ENCODE measurements at places on chromosomes 3 and 15.

DNA sequence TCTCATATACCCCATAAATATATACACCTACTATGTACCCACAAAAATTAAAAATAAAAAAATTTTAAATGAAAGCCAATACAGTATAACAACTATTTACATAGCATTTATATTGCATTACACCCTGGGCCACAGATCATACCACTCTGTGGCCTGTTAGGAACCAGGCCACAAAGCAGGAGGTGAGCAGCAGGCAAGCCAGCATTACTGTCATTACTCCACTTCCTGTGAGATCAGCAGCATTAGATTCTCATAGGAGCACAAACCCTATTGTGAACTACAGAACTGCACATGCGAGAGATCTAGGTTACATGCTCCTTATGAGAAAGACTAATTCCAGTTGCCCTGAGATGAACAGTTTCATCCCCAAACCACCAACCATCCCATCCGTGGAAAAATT is 17.4 kb downstream of the FILIP1L start:
- no peak for DNase-seq

- no peak for DNase-seq
Observed at GRCh38 chr3:185741586-185741985, 83.3 kb downstream of the IGF2BP2 start.

DNA sequence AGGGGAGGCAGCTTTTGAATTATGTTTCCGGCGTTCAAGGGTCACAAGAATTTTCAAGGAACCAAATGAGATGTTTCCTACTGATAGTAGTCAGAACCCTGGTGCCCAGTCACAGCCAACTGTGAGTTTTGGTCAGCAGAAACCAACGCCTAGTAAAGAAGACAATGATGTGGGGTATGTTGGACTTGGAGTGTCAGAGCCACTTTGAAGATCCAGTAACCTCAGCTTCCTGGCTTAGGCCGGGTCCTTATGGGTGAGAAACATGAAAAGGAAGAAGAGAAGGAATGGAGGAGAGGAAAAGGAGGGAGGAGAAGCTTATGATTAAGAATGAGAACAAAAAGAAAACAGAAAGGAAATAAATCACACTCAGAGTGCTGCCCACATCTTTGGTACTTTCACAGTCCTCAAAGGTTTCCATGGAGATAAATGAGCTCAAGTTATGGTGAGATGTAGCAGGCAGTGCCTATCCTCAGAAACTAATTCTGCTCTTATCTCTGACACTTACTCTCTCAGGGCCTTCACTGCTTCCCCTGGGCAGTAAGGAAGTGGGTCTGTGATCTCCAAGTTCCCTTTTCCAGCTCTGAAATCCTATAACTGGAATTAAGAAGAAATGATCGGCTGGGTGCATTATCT is 2.0 kb upstream of the MCF2L2 start:
- no peak for DNase-seq

DNA sequence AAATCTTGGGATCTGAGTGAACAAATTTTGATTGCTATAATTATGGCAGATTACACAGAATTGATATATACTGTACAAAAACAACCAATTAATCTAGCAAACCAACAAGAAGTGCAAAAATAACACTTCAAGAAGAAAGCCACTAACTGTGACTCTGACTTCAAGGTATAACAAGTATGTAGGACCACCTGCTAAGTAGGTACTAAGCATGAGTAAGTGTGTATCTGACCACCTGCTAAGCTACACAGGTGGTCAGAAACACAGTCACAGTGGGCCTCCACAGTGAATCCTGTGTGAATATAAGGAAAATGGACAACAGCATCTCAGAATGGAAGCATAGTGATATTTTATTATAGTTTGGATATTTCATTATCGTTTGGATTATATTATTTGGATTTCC is 14.8 kb upstream of the PLSCR4 start:
- no peak for DNase-seq

DNA sequence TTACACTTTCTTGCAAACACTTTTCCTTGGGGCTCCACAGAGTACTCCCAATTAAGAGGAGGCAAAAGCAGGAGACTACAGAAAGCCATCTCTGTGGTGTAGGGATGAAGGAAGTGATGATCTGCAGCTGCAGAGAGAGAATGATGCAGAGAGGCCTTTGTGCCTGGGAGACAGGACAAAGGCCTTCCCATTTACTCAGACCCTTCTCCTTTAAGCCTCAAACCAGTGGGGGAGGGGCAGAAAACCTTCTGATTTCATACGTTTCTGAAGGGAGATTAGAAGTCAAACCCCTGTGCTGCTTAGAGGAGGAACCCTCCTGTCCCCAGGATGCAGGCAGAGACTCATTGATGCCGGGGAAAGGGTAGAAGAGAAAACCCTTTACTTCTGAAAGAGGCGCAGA is 130.8 kb downstream of the NEO1 start:
- no peak for DNase-seq

GRCh38 chr3:164458986-164459385 is 619.3 kb downstream of the SI start:
- DNase-seq = no peak

GRCh38 chr3:115347737-115348136 is 200.6 kb upstream of the ZBTB20 start:
- DNase-seq = no peak

- DNase-seq = no peak
Observed at GRCh38 chr15:69463182-69463756, 10.7 kb downstream of the RPLP1 start.

DNA sequence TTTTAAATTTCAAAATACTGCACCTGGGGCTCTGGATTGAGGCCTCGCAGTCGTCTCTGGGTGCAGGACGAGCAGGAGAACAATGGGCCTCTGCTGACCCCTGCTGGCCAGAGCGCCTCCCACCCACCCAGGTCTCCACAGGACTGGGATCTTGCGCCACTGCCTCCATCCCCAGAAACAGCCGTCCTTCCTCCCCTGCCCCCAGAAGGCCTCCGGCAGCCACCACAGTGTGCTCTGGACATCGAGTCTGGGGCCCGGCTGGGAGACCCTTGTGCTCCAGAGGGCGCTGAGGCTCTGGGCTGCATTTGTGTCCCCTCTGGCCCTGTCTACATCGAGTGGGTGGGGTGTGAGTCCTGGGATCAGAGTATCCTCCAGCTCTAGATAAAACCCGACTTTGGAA is 6.7 kb upstream of the ACSBG1 start:
- peak; percentile 84 for DNase-seq

GRCh38 chr15:72141171-72142084 is 23.2 kb downstream of the SENP8 start:
- DNase-seq = no peak

DNA sequence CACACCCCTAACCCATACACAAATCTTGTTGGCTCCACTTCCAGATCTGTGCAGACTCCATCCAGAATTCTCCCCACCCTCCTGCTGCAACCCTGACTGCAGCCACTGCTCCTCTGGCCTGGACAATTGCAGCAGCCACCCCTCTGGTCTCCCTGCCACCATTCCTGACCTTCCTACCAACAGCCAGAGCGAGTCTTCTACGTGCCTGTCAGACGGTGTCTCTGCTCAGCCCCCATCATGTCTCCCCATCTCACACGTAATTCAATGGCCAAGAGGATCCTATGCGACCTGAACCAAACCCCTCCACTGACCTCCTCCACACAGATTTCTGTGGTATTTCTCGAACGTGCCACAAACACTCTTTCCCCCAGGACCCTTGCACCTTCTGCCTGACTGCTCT is 103.3 kb downstream of the TPRA1 start:
- no peak for DNase-seq

- DNase-seq = peak; percentile 79
Observed at GRCh38 chr3:171168086-171168485, 141.6 kb upstream of the SLC2A2 start.

DNA sequence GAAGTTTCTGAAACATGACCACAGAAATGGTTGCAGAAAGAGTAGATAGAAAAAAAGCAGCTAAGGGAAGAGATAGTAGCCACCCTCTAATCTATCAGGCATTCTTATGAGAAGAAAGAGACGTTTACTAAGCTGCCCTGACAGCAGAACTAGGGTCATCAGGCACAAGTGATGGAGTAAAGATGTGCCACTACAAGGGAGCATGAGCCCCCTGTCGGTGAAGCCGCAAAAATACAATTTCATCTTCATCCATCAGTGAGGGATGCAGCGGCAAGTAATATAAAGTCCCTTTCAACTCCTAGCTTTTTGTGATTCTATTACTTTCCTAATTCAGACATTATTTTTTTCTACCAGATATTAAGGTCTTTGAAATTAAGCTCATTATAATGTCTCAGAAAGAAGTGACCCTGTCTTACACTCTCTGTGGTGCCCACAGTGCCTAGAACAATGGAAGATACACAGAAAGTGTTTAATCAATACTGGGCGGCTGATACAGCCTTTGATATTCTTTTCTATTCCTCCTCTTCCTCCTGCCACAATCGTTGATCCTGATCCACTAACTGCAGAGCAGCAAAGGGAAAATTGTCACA is 651.6 kb downstream of the NTRK3 start:
- DNase-seq = peak; percentile 62

- no peak for DNase-seq
Observed at GRCh38 chr3:112689385-112689784, 48.4 kb upstream of the CCDC80 start.

DNA sequence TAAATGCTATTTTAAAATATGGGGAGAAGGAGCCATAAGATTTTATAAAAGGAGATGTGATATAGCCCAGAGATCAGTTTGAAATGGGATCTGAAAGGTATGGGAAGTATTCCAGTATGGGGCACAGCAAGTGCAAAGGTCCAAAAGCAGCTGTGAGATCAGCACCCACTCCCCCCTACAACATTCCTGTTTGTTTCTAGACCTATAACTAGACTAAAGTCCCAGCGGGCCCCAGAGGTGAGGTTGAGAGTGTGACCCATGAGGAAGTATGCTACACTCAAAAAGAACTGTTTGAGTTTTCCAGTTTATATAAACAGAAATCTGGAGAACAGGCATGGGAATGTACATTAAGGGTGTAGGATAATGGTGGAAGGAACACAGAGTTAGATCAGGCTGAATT is 152.5 kb downstream of the TBC1D5 start:
- DNase-seq = no peak

GRCh38 chr3:124174476-124174875 is 182.6 kb upstream of the ROPN1 start:
- no peak for DNase-seq

- no peak for DNase-seq
Observed at GRCh38 chr15:99443056-99443756, 122.6 kb upstream of the MEF2A start.

- no peak for DNase-seq
Observed at GRCh38 chr3:100928638-100929428, 64.4 kb downstream of the ABI3BP start.

DNA sequence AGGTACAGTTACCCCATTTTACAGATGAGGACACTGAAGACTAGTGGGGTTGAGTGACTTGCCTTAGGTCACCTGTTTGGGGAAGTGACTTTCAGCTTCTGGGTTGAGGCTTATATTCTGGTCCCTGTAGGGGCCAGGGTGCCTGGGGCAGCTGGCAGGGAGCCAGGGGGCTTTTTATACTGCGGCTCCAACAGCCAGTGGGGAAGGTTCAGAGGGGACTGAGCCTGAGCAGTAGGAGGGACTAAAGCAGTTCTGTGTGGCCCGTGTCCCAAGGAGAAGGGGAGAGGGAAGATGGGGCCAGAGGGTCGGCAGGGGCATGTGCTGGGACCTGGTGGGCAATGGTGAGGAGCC is 37.7 kb downstream of the SLC6A6 start:
- DNase-seq = no peak

DNA sequence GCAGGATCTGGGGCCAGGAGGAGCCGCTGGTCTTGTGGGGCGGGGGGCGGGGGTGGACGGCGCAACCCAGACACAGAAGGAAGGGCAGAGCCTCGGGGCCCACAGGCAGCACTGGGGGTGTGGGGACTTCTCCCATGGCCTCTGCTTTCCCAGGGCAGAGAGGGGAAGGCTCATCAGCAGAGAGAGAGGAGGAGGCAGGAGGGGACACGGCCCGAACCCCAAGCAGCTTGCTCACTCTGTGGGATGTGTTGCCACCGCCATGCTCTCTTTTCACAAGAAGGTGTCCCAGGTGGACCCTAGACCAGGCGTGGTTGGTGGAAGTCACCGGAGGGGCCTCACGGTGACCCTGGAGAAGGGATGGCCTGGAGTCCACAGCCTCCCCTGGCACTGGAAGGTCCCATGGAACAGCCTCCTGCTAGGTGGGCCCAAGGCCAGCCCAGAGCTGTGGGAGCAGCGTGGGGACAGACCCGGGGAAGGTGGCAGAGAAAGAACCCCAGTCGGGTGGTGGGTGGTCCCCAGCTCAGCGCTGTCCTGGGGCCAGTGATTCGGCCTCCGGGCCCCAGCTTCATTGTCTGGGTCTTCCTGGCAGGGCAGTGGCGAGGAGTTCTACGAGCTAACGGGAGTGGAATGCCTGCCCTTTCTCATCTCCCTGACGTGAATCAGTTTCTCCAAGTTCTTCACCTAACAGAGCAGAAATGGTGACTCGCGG is 46.8 kb upstream of the PCSK6 start:
- no peak for DNase-seq

DNA sequence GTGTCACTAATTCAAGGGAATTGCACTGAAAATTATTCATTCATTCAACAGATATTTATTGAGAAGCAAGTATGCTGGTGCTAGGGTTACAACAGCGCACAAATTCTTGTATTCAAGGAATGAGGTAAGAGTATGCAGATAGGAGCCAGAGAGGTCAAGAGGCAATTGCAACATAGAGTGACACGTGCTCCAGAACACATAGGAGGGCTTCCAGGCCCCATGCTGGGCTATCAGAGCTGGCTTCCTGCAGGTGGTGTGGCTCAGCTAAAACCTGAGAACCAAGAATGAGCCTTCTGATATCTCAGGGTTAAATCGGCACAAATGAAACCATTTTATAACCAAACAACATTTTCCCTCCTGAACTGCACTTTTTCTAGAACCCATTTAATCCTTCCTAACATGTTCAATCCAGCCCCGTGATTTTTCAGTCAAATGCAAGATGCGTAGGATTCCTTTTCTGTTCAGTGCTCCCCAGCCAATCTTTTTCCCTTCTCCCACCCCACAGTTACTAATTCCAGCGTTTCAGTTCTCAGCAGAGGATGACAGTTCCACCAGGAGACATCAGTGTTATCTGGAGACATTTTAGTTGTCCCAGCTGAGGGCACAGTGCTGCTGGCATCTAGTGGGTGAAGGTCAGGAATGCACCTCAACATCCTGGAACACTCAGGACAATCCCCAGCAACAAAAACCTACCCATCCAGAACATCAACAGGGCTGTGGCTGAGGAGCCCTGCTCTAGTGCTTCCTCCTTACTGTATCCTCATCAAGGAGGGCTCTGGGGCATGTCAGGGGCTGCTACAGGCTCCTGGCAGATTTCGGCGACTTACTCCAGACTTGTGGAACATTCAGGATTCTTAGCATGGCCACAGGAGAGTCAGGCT is 13.1 kb downstream of the CCR5AS start:
- DNase-seq = no peak

DNA sequence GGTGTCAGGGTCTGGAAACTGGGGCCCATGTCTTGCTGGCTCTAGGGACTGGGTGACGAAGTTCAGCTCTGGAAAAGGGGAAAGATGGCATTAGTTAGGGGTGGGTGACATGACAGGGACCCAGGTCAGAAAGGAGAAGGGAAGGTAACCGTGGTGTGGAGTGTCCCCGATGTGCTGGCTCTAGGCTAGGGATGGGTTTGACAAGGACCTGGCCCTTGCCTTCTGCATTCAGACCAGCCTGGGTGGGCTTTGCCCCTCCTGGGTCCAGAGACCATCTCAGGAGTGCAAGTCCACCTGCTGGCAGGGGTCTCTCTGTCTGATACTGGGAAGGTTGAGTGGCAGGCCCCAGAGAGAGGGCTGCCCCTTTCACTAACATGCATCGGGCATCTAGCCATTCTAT is 28.7 kb upstream of the ATP2B2 start:
- no peak for DNase-seq

Data from SK-MEL-5 (cell line).